ENCODE measurements at places on chromosomes 12 and 14. TPM values are rescaled to one million over a fixed set of nuclear protein-coding genes. Genes with fewer than 3 reads are reported as not detected.

ITGB7 gene
- total RNA-seq: 199 TPM

RPGRIP1 gene
- 0.86 TPM for total RNA-seq

SIVA1 gene
- total RNA-seq: 52.5 TPM

TBX5 gene
- not detected for total RNA-seq

KRT72 gene
- total RNA-seq: not detected

DNA sequence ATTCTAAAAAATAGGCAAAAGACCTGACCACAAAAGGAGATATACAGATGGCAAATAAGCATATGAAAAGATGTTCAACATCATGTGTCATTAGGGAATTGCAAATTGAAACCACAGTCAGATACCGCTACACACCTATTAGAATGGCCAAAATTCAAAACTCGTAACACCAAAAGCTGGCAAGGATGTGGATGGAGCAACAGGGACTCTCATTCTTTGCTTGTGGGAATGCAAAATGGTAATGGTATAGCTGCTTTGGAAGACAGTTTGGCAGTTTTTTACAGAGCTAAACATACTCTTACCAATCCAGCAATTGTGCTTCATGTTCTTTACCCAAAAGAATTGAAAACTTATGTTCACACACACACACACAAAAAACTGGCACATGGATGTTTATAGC lies 8.2 kb upstream of the HMGA2 start:
- no peak for DNase-seq

- DNase-seq: peak; percentile 59
Observed at GRCh38 chr14:61662437-61663311, 32.6 kb upstream of the HIF1A start.

GRCh38 chr12:48693572-48693971 lies 11.5 kb upstream of the KANSL2 start:
- no peak for DNase-seq

- DNase-seq: no peak
Observed at GRCh38 chr12:3132636-3133404, 55.6 kb downstream of the TSPAN9 start.

- DNase-seq: no peak
Observed at GRCh38 chr12:10891937-10892336, 7.9 kb upstream of the PRH1 start.

DNA sequence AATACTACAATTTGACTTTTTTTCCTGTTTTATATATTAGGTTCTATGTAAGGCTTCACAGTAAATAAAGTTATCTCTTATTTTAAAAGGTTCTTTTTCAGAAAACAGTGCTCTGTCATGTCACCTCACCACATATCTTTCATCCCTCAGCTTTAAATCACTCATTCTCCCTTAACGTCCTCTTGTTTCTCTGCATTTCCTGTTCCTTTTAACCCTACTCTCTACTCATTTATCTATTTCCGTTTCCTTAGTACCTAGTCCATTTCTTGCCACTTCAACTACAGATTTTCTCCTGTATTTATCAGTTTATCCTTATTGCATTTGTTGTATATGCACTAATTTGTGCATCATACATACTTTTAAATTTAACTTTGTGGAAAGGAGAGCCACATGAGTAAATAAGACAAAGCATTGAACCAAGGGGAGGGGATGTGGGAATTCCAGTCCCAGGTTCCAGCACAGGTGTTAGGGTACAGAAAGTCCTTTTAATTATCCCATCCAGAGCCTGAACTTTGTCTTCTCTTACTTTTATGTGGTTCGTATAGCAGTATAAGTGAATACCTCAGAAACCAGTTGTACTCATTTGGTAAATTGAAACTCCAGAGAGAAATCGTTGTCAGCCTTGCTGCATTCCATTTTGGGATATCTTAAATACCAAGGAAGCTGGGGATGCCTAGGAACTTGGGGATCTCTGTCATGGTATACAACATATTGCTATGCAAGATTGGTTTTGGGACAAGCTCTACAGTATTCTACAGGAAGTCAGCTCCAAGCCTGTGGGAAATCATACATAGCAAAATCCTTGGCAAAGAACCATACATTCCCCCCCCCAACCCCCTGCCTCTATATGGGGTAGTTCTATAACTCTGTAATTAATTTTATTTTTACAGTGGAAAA lies 120.5 kb downstream of the DIP2B start:
- no peak for DNase-seq

GRCh38 chr12:51428256-51428655 lies 3.6 kb downstream of the SLC4A8 start:
- no peak for DNase-seq

DNA sequence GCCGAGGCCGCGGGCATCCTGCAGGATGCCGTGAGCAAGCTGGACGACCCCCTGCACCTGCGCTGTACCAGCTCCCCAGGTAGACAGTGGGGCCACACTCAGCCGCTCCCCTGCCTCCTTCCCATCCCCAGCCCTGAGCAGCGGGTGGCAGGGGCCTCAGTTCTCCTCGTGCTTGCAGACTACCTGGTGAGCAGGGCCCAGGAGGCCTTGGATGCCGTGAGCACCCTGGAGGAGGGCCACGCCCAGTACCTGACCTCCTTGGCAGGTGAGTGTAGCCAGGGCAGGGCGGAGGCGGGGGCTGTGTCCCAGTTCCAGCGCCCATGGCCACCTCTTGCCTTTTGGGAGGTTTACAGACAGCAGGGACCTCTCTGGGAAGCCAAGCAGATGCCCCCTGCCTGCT lies 22.9 kb downstream of the HIP1R start:
- no peak for DNase-seq

- no peak for DNase-seq
Observed at GRCh38 chr14:103561381-103562178, 877 bp downstream of the BAG5 start.

DNA sequence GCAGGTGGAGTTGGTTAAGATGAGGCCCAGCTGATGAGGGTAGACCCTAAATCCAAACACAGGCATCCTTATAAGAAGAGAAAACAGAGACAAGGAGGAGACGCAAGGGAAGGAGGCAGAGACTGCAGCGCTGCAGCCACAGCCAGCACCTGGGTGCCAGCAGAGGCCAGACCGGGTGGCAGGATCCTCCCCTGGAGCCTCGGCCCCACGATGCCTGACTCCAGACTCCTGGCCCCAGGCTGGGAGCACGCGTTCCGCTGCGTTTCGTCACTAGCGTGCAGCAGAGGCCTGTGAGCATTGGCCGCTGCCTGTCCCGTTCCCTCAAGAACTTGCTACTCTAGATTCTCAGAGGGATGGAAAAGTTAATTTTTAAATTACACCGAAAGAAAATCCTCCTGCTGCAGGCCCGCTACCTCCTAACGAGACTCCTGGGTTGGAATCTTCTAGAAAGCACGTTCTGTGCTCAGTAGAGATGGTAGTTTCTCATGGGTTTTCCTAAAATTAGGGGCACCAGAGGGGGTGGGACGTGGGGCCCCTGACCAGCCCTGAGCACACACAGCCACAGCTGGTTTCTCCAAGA lies 57.7 kb upstream of the FBRSL1 start:
- DNase-seq: no peak

- peak; percentile 50 for DNase-seq
Observed at GRCh38 chr14:91303091-91303923, 58.8 kb upstream of the GPR68 start.

- DNase-seq: no peak
Observed at GRCh38 chr14:49526101-49526500, 60.1 kb downstream of the RPS29 start.

DNA sequence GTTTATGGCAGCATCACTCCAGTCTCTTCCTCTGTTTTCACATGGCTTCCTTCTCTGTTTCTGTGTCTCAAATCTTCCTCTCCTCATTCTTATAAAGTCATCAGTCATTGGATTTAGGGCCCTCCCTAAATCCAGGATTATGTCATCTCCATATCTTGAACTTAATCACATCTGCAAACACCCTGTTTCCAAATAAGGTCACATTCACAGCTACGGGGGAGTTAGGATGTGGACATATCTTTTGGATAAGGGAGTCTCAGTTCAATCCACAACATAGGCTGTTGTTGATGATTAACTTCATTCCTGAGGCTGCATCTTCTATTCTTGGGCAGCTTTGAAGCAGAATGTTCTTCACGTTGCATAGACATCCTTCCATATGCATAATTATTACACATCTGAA lies 40.3 kb upstream of the NTF3 start:
- DNase-seq: no peak

DNA sequence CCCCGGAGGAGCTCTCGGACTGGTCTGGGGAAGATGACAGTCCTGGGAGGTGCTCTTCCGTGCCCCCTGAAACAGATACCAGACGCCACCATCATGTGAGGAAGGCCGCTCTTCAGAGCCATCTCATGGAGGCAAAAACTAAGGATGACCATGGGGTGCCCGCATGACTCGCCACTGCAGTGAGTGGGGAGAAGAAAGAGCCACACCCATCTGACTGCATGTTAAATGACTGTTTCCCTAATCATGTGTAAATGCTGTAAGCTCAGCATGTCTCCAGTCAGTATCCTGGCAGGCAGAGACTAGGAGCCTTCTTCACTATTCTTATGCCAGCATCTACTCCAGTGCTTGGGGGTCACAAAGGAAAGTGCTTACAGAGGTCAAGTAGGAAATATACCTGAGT lies 4.0 kb downstream of the STON2 start:
- no peak for DNase-seq

- DNase-seq: no peak
Observed at GRCh38 chr14:77220246-77221017, 38.8 kb downstream of the TMEM63C start.

DNA sequence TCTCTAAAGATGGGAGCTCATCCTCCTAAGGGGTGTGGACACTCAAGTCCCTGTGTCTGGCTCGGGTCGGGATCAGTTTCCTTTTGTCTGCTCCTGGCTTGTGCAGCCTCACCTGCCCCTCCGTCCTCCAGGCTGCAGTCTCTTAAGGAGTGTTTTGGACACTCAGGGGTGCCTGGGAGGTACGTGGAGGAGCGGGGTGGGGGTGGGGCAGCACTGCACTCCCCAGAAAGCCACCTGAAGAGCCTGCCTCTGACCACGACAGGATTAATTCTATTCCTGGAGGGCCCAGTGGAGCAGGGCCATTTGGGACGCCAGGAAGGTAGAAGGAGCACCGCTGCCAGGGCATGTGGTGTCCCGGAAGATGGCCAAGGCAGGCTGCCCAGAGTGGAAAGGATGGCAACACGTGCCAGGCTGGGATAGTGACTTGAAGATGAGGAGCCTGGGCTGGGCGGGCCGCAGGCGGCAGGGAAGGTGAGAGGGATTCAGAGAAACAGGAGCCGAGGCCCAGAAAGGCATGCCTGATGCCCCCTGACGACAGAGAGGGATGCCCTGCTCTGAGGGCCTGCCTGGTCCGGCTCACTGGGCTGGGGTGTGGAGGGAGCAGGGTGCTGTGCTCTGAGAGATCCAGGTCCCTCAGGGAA lies 14.8 kb upstream of the LRTM2 start:
- no peak for DNase-seq

GRCh38 chr14:75277008-75277814 lies 1.4 kb upstream of the FOS start:
- peak; percentile 90 for DNase-seq

DNA sequence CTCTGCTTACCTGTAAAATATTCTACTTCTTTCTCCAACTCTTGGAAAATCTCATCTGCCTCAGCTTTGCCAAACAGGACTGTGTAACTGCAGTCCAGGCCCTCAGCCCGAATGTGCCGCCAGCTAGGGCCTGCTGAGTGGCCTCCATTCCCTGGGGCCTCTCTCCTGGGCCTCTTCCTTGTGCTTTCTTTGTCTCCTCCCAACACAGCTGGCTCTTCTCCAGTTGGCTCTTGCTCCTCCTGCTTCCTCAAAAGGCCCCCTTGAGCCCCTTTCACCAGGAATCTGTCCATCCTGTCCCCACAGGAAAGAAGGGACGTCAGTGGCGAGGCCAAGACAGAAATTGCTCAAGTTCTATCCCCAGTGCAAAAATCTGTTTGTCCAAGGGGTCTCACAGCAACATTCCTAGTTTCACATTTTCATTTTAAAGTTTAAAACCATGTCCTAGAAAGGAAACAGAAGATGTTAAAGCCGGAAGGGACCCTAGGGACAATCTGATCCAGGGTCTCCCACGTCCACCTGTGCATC lies 713 bp downstream of the ALKBH2 start:
- DNase-seq: no peak

GRCh38 chr14:56162476-56162875 lies 44.3 kb downstream of the PELI2 start:
- no peak for DNase-seq

GRCh38 chr14:52797653-52798052 lies 6.2 kb upstream of the GNPNAT1 start:
- DNase-seq: no peak

GRCh38 chr14:78469947-78470346 lies 299.8 kb downstream of the NRXN3 start:
- DNase-seq: no peak
